Naive thymus-derived CD8-positive, alpha-beta T cell (primary cell): ENCODE measurements at places on chromosomes 1 and 21. TPM values are rescaled to one million over a fixed set of nuclear protein-coding genes. Genes with fewer than 3 reads are reported as not detected.

Gene TMEM125
- total RNA-seq: not detected

Gene SLC26A9
- not detected for total RNA-seq

Gene LY9
- total RNA-seq: 150 TPM

Gene THEMIS2
- 57.9 TPM for total RNA-seq

Gene PRRX1
- not detected for total RNA-seq

Gene RXFP4
- total RNA-seq: not detected

Gene RGS13
- not detected for total RNA-seq

Gene DNASE2B
- total RNA-seq: not detected

Gene CENPL
- total RNA-seq: 14.2 TPM

Gene LCE3E
- not detected for total RNA-seq

Gene PRR9
- total RNA-seq: not detected

Gene UBASH3A
- 91.6 TPM for total RNA-seq

GRCh38 chr1:7070389-7071029 lies 285.3 kb downstream of the CAMTA1 start:
- DNase-seq: peak; percentile 23

DNA sequence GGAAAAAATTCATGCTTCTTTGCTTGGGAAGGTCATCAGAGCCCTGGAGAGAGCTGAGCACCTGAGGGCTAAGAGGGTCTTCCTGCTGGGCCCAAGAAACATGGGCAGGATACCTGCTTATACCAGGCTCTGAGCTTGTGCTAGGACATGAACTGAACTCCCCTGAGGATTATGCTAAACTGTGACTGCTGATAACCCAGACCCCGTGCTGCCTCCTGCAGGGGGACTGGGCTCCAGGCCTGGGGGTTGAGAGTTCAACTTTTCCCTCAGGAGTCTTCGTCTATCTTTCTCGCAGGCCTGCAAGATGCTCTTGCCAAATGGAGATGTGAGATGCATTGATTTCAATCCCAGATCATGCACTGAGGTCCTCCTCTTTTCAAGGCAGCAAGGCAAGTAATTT lies 368.5 kb downstream of the HHAT start:
- DNase-seq: no peak

DNA sequence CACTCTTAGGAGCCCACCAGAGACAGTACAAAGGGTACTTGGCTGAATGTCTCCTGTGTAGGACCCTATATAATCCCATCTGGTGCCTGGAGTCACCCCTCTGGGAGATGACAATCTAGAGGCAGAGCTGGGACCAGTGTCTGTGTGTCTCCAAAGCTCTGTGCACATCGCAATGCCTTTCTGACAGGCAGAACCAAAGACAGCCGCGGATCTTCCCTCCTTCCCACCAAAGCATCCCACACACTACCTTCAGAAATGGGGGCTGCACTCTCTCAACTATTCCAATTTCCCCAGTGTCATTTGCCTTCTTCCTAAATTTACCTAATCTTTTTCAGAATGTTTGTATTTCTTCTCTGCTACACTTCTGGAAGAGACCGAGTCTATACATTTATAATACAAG lies 12.0 kb downstream of the PGBD5 start:
- no peak for DNase-seq

- DNase-seq: no peak
Observed at GRCh38 chr21:45780647-45781046, 137.1 kb downstream of the PCBP3 start.

GRCh38 chr1:236140705-236141446 lies 1.5 kb upstream of the GPR137B start:
- DNase-seq: no peak

DNA sequence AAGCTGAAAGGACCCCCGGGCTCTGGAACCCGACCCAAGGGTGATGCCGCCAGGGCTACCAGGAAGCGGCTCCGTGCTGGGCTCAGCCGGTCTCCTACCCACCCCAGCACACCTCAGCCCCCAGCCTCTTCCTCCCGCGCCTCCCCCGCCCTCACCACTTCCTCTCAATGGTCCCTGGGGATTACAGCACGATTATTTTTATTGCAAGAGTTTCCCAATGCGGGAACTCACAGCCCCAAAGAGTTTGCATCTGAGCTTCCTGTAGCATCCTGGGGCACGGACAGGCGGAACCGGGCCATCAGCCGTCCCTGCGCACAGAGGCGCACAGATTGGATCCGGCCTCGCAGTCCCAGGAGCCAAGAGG lies 8.7 kb upstream of the SLX9 start:
- DNase-seq: no peak

DNA sequence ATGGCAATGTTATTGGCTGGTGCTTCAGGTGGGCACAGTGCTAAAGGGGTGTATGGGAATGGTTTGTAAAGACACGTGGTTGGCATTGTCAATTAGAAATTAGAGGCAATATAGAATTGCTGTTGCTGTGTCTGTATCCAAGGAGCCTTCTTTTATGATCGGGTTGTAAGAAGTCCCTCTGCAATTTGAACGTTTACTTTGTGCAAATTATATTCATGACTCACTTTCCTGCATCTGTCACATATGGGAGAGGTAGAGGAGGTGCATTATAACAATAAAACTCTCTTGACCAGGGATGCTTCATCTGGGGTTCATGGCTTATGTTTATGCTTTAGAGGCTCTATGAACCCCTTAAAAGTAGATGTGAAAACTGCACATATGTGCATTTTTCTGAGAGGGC lies 130.4 kb upstream of the DNAH14 start:
- no peak for DNase-seq

- no peak for DNase-seq
Observed at GRCh38 chr21:22468893-22469292, 1470.7 kb downstream of the NCAM2 start.

DNA sequence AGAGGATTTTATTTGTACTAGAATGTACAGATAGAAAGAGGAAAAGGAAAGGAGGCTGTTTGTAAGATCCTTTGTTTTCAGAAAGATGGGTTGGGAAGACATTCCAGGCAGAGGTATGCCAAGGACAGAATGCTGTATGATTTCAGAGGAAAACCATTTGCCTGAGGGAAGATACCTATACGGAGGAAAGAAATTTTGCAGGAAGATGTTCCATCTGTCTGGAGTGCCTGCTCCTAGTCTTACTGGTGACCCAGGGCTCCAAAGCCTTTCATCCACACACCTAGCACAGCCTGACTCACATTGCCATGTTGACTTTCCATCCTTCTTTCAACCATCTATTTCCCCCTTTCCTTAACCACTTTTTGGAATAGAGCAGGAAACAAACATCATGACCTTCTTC lies 18.2 kb downstream of the SAMD13 start:
- no peak for DNase-seq

- no peak for DNase-seq
Observed at GRCh38 chr1:35288761-35289160, 20.3 kb downstream of the ZMYM4 start.

GRCh38 chr1:162004441-162004950 lies 19.2 kb downstream of the OLFML2B start:
- DNase-seq: no peak

DNA sequence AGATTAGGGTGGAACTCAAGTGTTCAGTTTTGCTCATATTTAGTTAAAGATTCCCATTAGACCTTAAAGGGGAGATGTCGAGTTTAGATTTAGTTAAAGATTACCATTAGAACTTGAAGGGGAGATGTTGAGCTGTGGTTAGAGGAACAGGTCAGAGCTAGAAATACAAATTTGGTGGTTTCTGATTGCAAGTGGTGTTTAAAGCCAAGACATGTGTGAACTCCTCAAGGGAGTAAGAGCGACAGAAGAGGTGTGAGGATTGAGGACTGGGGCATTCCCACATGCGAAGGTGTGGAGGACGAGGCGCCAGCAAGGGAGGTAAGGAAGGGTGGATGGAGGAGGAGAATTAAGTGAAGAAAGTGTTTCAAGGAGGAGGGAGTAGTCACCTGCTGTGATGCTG lies 168.6 kb downstream of the IER5 start:
- no peak for DNase-seq

DNA sequence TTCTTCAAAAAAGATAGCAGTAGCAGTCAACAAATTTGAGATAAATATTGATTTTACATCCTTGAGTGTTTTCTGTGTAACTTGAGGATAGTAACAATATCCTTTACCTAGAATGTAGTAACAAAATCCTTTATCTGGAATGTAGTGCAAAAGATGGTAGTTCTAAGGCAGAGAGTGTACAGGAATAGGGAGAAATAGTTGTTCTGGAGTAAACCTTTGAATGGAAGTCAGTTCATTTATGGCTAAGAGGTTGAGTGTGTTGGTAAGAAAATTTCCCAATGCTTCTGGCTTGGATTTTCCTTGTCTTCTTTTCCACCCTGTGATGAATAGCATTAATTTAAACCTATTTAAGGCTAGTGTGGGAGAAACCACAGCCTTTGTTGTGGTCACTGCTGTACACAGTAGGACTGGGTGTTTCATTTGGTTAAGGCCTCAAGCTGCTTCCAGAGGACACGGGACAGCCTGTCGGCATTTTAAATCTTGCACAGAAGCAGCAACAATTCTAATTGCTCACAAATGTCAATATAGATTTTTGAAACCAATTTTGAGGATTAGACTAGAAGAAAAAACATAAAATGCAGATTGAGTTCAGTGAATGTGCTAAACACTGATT lies 11.3 kb downstream of the NFIA start:
- no peak for DNase-seq

DNA sequence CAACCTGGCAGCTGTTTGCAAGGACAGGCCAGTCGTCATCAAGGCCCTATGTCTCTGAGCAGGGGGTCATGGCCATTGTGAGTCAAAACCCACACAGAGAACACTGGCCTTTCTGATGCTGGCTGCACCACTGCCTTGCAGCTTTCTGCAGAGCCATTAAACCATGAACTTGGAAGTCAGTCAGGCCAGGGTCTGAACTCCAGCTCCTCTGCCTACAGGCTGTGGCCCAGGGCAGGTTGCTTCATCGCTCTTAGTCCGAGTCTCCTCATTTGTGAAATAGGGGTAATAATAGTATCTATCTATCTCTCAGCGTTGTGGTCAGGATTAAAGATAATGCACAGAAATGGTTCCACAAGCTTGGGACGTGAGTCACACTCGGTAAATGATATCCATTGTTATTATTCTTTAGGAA lies 35.8 kb upstream of the HIVEP3 start:
- DNase-seq: no peak
